Spinal cord (tissue), 10 donors: ENCODE measurements at places on chromosomes 6 and 20.

- DNase-seq: no peak
Observed at GRCh38 chr6:2037237-2037926, 208.0 kb downstream of the GMDS start.

DNA sequence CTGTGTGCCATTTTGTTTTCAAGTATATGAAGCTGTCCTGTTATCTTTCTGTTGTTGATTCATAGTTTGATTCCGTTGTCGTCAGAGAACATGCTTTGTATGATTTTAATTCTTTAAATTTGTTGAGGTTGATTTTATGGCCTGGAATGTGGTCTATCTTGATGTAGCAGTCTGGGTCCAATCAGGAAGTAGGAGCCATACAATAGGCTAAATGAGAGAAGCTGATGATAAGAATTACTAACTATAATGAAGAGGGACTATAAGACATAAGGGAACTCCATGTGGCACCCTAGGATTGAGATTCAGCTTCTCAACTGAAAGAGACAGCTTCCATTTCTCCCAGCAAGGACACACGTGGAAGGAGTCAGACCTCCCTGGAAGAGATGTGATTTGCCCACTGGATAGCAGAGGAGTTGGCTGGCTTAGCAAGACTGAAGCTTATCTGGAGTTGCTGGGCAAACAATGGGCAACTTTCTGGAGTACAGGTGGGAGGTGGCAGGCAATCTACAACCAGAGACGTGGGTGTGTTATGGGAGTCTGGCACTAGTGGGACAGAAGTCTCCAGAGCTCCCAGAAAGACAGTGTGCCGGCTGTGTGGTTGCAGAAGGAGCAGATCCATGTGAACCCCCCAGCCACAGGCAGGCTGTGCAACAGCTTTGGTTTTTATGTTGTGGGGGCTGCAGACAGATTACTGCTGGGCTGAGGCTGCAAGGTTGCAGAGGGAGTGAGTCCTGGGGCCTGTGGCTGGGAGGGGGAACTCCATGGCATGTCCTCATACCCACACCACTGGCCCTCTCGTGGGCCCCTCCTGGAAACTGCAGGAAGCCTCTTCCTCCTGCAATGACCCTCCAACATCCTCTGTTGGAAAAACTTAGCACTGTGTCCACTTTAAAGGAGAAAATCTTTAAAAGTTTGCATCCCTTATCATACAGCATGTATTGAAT is 7.1 kb downstream of the ZNF831 start:
- no peak for DNase-seq

GRCh38 chr20:45359069-45359405 is 3.9 kb upstream of the SYS1 start:
- DNase-seq: no peak

GRCh38 chr6:100620085-100620840 is 155.5 kb upstream of the SIM1 start:
- DNase-seq: no peak

DNA sequence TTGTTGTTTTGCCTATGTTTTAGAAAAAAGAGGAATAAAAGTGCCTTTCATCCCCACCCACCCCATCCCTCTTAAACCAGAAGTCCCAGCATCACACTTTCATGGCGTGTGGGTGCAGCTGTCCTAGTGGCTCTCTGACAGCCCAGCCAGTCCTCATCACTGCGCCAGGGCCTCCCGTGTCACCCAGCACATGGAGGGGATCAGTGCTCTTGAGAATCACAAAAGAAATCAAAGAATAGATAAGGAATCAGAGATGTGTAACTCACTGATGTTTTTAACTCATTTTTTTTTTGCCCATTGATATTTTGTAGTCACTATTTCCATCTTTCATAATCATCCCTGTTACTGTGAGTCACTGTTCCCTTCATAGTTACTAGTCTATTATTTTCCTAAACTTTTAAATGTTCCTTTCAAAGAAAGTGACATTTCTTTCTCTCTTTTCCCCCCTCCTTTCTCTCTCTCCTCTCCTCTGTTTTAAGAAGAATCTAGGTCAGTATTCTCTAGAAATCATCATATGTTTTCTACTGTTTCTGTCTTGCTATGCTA is 78.6 kb downstream of the AIG1 start:
- DNase-seq: no peak

DNA sequence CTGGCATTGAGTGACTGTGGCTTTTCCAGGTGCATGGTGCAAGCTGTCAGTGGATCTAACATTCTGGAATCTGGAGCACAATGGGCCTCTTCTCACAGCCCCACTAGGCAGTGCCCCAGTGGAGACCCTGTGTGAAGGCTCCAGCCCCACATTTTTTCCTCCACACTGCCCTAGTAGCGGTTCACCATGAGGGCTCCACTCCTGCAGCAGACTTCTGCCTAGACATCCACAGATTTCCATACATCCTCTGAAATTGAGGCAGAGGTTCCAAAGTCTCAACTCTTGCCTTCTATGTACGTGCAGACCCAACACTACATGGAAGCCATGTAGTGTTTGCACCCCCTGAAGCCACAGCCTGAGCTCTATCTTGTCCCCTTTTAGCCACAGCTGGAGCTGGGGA is 118.0 kb upstream of the BMP5 start:
- no peak for DNase-seq

DNA sequence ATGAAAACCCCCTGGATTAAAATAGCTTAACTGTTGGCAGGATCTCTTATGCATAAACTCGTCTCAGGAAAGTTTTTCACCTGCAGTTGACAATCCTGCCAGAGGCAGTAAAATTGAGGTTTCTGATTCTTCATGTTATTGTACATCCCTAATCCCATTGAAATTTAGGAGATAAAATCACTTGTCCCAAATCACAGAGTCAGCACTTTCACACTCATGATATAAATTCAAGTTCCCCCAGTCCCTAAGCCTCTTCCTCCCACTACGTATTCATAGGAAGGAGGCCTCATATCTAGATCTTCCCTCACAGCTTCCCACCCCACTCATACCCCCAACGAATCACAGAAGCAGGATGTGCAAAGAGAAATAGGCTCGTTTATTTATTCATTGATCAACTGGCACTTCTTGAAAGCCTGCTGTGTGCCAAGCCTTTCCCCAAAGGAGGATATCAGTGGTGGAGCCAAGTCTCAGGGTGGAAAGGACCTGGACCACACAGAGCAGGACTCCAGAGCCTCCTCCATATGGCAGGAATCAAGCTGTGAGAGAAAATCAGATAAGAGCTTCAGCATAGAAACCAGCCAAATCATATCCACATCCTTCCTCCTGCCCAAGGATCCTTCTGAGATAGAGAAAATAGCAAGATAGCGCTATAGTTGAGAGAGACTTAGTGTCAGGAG is 2.3 kb downstream of the SLPI start:
- DNase-seq: no peak

GRCh38 chr6:144232832-144233230 is 52.3 kb upstream of the UTRN start:
- no peak for DNase-seq

GRCh38 chr6:142822383-142822782 is 122.6 kb downstream of the HIVEP2 start:
- no peak for DNase-seq
